ENCODE measurements at places on chromosomes 12 and 14. TPM values are rescaled to one million over a fixed set of nuclear protein-coding genes. Genes with fewer than 3 reads are reported as not detected.
A peak's percentile ranks its signal among the peaks of the same experiment; 100 is the strongest.

Gene CCDC196
- total RNA-seq: not detected

Gene LRTM2
- not detected for total RNA-seq

DNA sequence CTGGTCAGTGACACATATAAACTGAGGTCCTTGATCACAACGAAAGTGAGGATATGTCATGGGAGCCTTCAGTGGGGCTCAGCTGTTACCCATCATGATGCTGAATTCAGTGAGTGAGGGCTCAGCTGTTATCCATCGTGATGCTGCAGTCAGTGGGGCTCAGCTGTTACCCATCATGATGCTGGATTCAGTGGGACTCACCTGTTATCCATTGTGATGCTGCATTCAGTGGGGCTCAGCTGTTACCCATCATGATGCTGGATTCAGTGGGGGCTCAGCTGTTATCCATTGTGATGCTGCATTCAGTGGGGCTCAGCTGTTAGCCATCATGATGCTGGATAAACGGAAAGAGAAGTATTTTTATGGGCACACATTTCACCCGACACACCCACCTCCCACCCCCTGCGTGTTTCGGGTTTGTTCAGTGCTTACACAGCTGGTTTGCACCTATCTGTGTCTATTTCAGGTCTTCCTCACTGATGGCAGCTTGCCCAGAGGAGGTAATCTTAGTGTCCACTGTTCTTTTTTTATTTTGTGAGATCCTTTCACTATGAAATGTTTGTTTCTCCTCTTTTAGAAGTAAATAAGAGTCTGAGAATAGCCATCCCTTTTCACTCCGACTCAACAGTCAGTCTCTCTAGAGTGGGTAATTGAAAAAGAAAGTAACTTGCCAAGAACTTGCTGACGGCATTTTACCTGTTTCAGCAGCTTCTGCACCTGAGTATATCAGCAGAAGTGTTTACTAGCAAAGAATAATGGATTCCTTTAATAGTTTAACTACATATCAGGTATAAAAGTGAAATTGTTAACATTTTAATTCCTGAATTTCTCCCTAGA lies 183.0 kb downstream of the ERC1 start:
- DNase-seq: no peak
- no peaks in the 10 kb centered on the region for H3K4me1 ChIP-seq
- no peaks in the 10 kb centered on the region for H3K36me3 ChIP-seq
- H3K27me3 ChIP-seq: no peaks in the 10 kb centered on the region
- no peak overlapping the region for H3K4me3 ChIP-seq
- H3K27ac ChIP-seq: no peak overlapping the region

DNA sequence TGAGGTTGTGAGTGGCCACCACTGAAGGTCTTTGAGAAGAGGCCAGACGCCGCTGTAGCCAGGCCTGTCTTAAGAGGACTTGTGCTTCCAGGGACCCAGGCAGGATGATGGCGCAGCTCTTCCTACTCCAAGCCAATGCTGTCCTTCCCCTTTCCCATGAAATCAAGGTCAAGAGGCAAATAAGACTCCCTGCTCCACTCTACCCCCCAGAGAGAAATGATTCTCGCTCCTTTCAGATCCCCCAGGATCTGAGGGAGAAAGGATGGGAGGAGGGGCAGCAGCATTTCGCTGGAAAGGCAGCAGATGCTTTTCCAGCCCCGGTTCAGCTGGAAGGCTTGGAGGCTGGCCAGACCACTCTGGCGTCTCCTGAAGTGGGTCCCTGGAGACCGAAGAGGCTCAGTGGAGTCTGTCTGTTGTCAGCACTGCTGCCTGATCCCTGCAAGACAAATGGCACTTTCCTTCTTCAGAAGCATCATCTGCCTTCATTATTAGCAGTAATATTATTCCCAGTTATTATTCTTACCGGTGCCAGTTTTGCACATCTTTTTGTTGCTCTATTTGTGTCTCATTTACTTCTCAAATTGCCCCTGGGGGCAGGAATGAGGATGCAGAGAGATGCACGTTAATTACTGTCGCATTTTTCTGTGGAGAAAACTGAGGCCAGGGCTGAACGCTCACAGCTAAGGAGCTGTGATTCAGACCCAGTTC lies 51.4 kb downstream of the C14orf132 start:
- H3K4me1 ChIP-seq: peaks cover 68% of the 10 kb centered on the region
- peaks cover 22% of the 10 kb centered on the region for H3K36me3 ChIP-seq
- peak overlapping the region; percentile 9 for H3K4me3 ChIP-seq
- peak; percentile 82 for DNase-seq
- H3K27me3 ChIP-seq: no peaks in the 10 kb centered on the region
- peak overlapping the region; percentile 95 for H3K27ac ChIP-seq

- H3K27me3 ChIP-seq: peaks cover 2% of the 10 kb centered on the region
- H3K4me1 ChIP-seq: no peaks in the 10 kb centered on the region
- no peaks in the 10 kb centered on the region for H3K36me3 ChIP-seq
- H3K4me3 ChIP-seq: no peak overlapping the region
- H3K27ac ChIP-seq: no peak overlapping the region
Observed at GRCh38 chr12:105462831-105463230, 132.3 kb downstream of the C12orf75 start.

DNA sequence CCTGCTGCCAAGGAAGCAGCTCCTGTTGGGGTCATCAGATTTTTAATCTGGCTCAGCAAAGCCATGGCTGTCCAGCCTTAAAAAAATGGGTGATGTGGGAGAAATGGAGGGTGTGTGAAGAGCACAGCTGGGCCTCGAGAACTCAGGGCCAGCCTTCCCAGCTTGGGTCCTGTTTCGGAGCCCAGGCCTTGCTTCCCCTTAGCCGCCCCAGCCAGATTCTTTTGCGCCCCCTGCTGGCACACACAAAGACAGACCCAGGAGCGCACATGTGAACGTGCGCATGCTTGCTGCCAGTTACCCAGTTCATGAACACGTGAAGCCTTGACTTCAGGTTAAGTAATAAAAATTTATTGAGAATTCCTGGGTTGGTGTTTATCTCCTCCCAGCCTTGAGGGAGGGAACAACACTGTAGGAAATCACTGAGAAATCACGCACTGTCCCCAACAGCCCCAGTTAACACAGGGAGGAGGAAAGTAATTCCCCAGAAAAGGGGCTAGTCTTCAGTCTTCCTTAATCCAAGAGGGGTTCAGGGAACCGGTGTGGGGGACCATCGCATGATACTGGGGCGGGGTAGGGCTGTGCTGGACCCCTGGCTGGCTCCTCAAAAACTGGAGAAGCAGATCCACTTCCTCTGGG lies 5.3 kb downstream of the PHB2 start:
- no peaks in the 10 kb centered on the region for H3K27me3 ChIP-seq
- H3K36me3 ChIP-seq: peaks cover 46% of the 10 kb centered on the region
- no peak overlapping the region for H3K4me3 ChIP-seq
- peak overlapping the region; percentile 48 for H3K27ac ChIP-seq
- DNase-seq: peak; percentile 98
- peaks cover 26% of the 10 kb centered on the region for H3K4me1 ChIP-seq

GRCh38 chr12:107584563-107584962 lies 101.0 kb upstream of the PWP1 start:
- no peaks in the 10 kb centered on the region for H3K4me1 ChIP-seq
- no peak overlapping the region for H3K4me3 ChIP-seq
- DNase-seq: no peak
- H3K27ac ChIP-seq: no peak overlapping the region

- H3K27me3 ChIP-seq: peaks cover 46% of the 10 kb centered on the region
- no peaks in the 10 kb centered on the region for H3K36me3 ChIP-seq
- no peaks in the 10 kb centered on the region for H3K4me1 ChIP-seq
Observed at GRCh38 chr12:94140556-94140955, 7.8 kb upstream of the PLXNC1 start.

DNA sequence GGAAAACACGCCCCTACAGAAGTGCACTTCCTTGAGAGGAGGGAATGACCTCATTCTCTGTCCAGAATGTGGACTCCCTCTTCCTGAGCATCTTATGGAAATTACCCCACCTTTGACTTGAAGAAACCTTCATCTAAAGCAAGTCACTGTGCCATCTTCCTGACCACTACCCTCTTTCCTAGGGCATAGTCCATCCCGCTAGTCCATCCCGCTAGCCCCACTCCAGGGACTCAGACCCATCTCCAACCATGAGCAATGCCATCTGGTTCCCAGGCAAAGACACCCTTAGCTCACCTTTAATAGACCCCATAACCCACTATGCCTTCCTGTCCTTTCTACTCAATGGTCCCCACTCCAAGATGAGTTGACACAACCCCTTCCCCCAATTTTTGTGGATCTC lies 5.0 kb upstream of the INHBE start:
- no peak for DNase-seq
- H3K36me3 ChIP-seq: no peaks in the 10 kb centered on the region
- H3K4me1 ChIP-seq: peaks cover 25% of the 10 kb centered on the region
- H3K27me3 ChIP-seq: no peaks in the 10 kb centered on the region
- no peak overlapping the region for H3K27ac ChIP-seq
